Sigmoid colon (tissue), 7 donors: ENCODE measurements at places on chromosomes 2 and 18. TPM values are rescaled to one million over a fixed set of nuclear protein-coding genes. Genes with fewer than 3 reads are reported as not detected.
A peak's percentile ranks its signal among the peaks of the same experiment; 100 is the strongest.

Gene UGT1A10
- total RNA-seq, result not detected

DNA sequence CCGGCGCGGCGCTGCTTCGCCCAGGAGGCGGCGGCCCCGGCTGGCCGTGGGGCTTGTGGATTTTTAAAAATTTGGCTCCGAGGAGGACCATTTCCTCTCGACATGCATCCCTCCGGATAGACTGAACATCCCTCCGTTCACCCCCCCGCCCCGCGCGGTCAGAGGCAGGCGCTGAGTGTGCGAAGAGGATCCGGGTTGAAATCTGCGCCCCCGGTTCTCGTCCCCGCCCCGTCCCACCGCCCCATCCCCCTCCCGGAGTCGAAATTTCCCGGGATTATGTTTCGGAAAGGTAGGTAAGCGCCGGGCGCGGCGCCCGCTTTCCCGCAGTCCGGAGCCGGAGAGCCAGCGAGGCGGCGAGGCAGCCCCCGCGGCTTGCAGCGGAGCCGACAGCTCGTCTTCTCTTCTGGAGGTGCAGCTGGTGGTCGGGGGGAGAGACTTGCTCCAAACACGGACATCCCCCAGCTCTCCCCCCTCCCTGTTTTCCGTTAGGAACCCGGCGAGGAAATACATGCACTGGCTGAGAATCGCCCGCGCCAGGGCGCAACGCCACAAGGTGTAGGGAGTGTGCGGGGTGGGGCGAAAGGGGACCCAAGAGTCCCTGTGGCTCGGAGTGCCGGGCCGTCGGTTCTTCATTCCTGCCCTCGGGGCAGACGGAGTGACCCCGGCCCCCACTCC, at the start of gene PRKCE:
TSS of gene PRKCE (plus strand) at position 261 of the 675 bp plus-strand sequence.
- peak; percentile 87 for DNase-seq

Gene SERPINB11
- not detected for total RNA-seq

Gene COBLL1
- total RNA-seq, result 21.1 TPM

DNA sequence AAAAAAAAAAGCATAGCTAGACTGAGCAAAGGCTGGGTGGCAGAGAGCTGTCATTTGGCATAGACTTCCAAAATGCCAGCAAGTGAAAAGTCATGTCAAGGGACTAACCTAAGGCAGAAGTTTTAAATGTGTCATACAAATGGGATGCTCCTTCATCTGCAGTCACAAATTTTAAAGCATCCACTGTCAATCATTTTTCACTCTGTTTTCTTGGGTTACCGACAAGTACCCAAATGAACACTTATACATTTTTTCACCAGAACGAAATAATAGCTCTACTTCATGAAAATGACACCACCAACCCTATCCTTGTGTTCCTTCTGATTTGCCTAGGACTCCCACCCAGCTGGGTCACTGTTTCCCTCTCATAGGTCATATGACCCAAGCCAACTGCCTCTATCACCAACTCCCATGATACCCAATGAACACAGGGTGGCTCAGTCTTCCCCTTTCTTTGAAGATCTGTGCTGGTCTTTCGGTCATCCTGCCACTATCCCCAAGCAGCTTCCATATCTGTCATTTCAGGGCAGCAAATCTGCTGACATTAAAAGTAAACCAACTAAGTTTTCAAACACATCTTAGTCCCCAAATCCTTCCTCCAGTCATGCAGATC, 21.5 kb downstream of the KLF7 start:
- no peak for DNase-seq

- no peak for DNase-seq
Measured at GRCh38 chr2:161370981-161371380, 45.1 kb upstream of the TBR1 start.

GRCh38 chr2:108988796-108989713, at the start of gene EDAR:
Gene EDAR, minus strand, starts transcription at chr2:108989220. Its CDS starts 58,206 bp downstream, at chr2:108931014.
- DNase-seq, result no peak

DNA sequence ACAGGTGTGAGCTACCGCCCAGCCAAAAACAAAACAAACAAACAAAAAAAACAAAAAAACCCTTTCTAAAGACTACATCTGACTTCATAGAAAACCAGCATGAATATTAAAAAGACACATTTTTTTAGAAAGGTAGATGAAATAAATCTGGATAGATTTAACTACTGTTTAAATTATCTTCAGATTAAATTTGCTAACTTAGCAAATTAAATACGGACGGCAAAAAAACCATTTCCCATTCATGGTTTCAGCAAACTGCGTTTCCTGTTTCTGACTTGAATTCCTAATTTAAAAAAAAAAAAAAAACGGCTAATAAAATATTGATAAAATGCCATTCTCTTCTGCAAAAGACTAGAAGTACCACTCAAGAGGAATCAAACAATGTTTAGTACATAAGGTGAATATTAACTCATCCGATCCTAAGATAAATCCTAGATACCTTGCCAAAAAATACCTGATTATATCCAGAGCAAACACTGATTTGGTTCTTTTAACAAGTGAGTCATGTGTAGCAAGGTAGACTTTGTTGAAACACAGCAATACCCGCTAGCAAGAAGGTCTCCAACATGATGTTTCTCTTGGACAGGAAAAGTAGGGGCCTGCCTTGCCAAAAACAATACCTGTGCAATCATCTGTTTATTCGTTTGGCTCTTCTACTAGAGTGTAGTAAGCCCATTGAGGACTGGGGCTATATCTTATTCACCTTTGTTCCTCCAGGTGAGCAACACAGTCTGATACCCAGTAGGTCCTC, 96.2 kb downstream of the BARD1 start:
- no peak for DNase-seq

GRCh38 chr2:31404827-31405226, 9.7 kb downstream of the XDH start:
- no peak for DNase-seq

Gene FTCDNL1
- total RNA-seq, result 3.6 TPM

- DNase-seq, result no peak
Measured at GRCh38 chr2:59789523-59789922, 763.9 kb downstream of the BCL11A start.

- no peak for DNase-seq
Measured at GRCh38 chr18:43751835-43752234, 474.5 kb upstream of the SYT4 start.

- DNase-seq, result no peak
Measured at GRCh38 chr2:222423632-222424275, 589 bp upstream of the SGPP2 start.

Gene TGFA
- 3.2 TPM for total RNA-seq

DNA sequence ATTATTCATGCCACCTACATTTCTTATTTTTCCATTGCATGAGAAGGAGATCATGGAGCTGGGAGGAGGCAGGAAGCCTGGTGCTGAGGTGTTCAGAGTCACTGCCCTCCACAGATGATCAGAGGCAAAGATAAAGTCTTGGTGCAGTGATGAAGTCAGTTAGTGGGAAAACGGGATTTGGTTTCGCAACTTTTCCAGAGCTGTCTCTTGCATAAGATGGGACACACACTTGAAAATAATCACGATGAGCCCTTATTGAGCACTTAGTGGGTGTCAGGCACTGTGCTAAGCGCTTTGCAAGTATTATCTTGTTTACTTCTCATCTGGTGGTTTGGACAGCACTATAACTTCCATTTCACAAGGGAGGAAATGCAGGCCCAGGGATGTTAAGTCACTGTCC, 222.1 kb upstream of the SMAD2 start:
- no peak for DNase-seq

DNA sequence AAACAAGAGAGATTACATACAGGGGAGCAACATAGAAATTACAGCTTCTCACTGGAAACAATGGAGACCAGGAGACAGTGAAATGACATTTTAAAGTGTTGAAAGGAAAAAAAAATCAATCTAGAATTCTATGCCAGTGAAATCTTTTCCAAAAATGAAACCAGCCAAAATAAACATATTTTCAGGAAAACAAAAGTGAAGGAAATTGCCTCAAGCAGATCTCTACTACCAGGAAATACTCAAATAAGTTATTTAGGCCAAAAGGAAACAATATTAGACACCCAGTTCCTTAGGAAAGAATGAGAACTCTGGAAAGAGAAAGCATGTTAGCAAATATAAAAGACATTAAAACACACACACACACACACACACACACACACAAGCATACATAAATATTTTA, 339.9 kb upstream of the NCKAP5 start:
- DNase-seq, result no peak

Gene MROH2A
- total RNA-seq, result not detected

Gene UPP2
- total RNA-seq, result not detected

DNA sequence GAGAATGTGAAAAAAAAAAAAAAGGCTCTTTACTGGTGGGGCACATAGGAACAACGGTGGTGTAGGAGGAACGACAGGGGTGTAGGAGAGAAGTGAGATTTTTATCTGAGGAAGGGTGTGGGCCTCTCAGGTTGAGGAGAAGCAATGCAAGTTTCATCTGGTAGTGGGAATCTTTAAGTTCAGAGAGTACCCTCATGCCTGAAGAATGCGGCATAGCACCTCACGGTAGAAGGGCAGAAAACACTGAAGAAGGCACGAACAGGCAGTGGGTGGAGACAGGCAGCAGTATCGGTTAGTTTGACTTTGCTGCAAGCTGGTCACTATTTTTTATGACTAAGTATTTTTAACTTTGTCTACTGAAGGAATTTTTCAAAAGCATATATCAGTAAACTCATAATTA, 52.2 kb upstream of the TSPYL6 start:
- no peak for DNase-seq

GRCh38 chr18:52439457-52439856, 99.5 kb downstream of the DCC start:
- no peak for DNase-seq

DNA sequence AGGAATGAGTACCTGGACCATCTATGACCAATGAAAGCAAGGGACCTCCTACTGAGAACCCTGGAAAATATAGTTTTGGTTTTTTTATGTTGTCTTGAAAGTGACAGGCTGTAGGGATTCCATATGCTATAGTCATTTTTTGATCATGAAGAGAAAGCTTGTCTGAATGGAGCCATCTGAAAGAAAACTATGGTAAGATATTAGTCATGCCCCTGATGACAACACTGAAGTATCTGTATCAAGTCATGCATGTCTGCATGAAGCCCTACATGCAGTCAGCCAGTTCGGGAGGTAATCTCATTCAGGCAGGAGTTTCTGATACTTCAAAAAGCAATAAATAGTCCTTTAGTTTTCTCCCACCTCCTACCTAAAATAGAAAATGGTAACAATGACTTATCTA, 1042.0 kb downstream of the DPP10 start:
- DNase-seq, result no peak

Gene RNF125
- total RNA-seq, result 5.9 TPM

Gene RAD51AP2
- not detected for total RNA-seq

Gene TNFRSF11A
- total RNA-seq, result 3.6 TPM

GRCh38 chr2:230870544-230871360, 6.0 kb downstream of the ITM2C start:
- no peak for DNase-seq

Gene RASGRP3
- 3.9 TPM for total RNA-seq

Gene CABLES1
- total RNA-seq, result 3.8 TPM

GRCh38 chr18:35030277-35030989, 10.8 kb upstream of the MAPRE2 start:
- DNase-seq, result no peak

- peak; percentile 72 for DNase-seq
Measured at GRCh38 chr2:118738524-118739308, 108.7 kb downstream of the EN1 start.

GRCh38 chr2:33321876-33322483, 154.5 kb upstream of the RASGRP3 start:
- no peak for DNase-seq

DNA sequence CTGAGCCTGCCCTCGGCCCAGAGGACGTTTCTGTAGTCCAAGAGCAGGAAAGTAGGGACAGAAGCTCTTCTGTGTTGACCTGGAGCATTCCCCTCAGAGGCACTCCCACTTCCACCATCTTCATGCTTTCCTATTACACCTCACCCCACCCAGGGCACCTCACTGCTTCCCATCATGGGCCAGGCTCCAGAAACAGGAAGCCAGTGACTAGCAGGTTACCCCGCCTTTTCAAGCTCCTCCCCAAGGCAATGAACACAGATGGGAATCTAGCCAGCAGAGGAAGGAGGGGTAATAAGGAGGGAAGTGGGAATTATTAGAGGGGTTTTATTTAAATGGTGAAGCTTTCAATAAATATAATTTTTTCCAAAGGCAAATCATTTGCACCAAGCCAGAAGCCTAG, 308.8 kb upstream of the MGAT5 start:
- DNase-seq, result no peak

Gene GPD2
- total RNA-seq, result 19.6 TPM

GRCh38 chr2:11830708-11831301, 84.4 kb downstream of the LPIN1 start:
- DNase-seq, result no peak
